ENCODE measurements at places on chromosomes 5 and 9.

- peaks cover 9% of the 10 kb centered on the region for H3K4me1 ChIP-seq
- no peaks in the 10 kb centered on the region for H3K27me3 ChIP-seq
- H3K4me3 ChIP-seq, result no peak overlapping the region
- H3K36me3 ChIP-seq, result no peaks in the 10 kb centered on the region
- peak; percentile 72 for DNase-seq
These were observed 21.2 kb downstream of the GSN start for GRCh38 chr9:121289026-121289771.

DNA sequence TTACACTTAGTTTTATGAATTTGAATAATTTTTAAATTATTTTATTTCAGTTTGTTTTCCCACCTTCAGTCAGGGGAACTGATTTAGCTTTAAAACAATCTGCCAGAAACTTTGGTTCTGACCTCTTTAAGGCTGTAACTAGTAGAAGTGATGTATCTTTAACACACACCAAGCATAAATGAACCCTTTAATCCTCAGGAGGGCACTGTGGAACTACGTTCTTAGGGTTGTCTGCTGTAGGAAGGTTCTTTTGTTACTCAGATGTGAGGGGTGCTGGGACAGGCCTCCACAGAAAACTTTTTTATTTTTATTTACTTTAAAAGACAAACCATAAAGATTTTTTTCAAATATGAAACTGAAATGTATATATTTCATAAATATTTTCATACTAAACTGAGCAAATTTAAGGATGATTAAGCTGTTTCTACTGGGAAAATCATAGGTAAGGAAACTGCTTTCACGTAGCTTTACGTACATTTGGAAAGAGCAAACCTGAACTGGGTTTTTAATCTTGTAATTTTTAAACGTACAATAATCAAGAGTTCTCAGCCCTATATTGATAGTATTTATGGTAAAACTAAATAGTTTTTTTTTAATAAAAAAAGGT lies 5.3 kb downstream of the KLF4 start:
- peak overlapping the region; percentile 12 for H3K4me3 ChIP-seq
- peaks cover 4% of the 10 kb centered on the region for H3K4me1 ChIP-seq

GRCh38 chr5:95728494-95729114 lies 2.5 kb upstream of the RHOBTB3 start:
- peak overlapping the region; percentile 95 for H3K27ac ChIP-seq
- no peaks in the 10 kb centered on the region for H3K27me3 ChIP-seq
- no peak overlapping the region for H3K4me3 ChIP-seq
- DNase-seq, result no peak
- H3K4me1 ChIP-seq, result no peaks in the 10 kb centered on the region

GRCh38 chr5:87061046-87061445 lies 206.6 kb upstream of the RASA1 start:
- H3K27me3 ChIP-seq, result no peaks in the 10 kb centered on the region
- H3K4me3 ChIP-seq, result no peak overlapping the region
- H3K36me3 ChIP-seq, result no peaks in the 10 kb centered on the region
- no peaks in the 10 kb centered on the region for H3K4me1 ChIP-seq

DNA sequence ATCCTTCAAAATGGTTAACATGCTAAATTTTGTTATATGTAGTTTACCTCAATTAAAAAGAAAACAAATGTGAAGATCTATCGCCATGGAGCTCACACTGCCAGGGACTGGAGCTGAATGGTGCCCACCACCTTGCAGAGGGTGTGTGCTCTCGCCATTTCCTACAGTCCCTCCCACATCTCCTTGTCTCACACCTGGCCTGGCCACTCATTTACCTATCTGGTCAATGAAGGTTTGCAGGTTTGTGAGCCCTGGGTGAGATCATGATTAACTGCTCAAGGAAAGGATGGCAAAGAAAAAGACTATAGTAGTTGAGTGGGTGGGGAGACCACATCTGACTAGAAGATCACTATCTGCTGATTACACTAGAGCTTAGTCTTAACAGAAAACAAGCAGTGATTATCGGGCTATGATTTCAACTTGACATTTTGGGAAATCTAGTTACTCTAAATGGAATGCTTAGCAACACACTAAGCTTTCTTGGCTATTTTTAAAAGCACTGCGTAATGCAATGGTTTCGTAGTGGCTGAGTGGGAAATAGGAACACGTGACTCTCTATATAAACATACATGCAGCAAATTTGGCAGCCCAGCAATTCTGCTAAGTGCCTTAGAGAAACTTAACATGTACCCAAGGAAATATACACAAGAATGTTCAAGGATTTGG lies 27.3 kb downstream of the PUM3 start:
- no peak for DNase-seq
- no peaks in the 10 kb centered on the region for H3K36me3 ChIP-seq
- no peaks in the 10 kb centered on the region for H3K4me1 ChIP-seq
- H3K27ac ChIP-seq, result no peak overlapping the region

DNA sequence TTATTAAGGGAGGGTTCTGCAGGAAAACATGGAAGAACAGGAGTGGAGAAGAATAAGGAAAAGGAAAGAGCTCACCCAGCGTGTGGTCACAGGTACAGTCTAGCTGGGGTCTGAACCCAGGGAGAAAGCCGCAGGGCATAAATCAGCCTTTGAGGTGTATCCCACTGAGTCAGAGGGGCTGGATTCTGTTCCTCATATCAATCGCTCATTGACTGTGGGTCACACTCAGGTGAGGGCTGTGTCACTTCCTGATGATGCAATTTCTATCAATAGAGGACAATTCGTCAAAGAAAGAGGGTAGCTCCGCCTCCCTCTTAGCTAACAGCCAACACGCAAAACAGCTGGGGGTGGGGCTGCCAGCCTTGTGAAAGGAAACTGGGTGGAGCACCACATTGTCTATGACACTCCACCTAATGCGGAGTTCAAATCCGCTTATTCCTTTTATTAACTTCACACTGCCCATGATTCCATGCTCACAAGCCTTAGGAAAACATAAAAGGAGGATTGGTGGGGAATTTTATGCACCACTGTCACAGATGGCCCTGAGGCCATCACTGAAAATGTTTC lies 176.2 kb downstream of the ICE1 start:
- H3K27me3 ChIP-seq, result no peaks in the 10 kb centered on the region
- H3K4me1 ChIP-seq, result no peaks in the 10 kb centered on the region
- no peak for DNase-seq
- no peak overlapping the region for H3K4me3 ChIP-seq

DNA sequence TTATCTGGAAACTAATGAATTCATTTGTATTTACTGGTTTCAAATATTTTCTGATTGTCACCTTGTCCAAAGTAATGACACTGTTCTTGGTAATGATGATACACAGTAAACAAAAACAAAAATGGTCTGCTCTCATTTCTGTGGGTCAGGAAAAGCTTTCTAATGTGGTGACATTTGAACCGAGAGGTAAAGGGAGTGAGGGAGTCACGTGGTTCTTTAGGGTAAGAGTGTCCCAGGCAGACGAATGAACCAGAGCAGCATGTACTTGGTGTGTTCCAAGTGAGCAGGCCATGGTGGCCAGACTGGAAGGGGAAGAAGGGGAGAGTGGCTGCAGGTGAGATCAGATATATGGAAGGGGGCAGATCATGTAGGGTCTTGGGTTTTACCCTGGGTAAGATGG lies 247.0 kb upstream of the SLC30A5 start:
- H3K36me3 ChIP-seq, result no peaks in the 10 kb centered on the region
- no peak overlapping the region for H3K4me3 ChIP-seq
- H3K27me3 ChIP-seq, result no peaks in the 10 kb centered on the region
- H3K4me1 ChIP-seq, result no peaks in the 10 kb centered on the region
- DNase-seq, result no peak

GRCh38 chr9:121757281-121757585 lies 105.8 kb downstream of the DAB2IP start:
- no peak overlapping the region for H3K27ac ChIP-seq
- H3K27me3 ChIP-seq, result no peaks in the 10 kb centered on the region
- no peak overlapping the region for H3K4me3 ChIP-seq
- no peaks in the 10 kb centered on the region for H3K36me3 ChIP-seq
- H3K4me1 ChIP-seq, result peaks cover 3% of the 10 kb centered on the region

- H3K36me3 ChIP-seq, result no peaks in the 10 kb centered on the region
- no peak for DNase-seq
- no peak overlapping the region for H3K4me3 ChIP-seq
- peaks cover 4% of the 10 kb centered on the region for H3K4me1 ChIP-seq
- H3K27me3 ChIP-seq, result no peaks in the 10 kb centered on the region
These were observed 5.2 kb downstream of the SH3RF2 start for GRCh38 chr5:145941448-145942130.

DNA sequence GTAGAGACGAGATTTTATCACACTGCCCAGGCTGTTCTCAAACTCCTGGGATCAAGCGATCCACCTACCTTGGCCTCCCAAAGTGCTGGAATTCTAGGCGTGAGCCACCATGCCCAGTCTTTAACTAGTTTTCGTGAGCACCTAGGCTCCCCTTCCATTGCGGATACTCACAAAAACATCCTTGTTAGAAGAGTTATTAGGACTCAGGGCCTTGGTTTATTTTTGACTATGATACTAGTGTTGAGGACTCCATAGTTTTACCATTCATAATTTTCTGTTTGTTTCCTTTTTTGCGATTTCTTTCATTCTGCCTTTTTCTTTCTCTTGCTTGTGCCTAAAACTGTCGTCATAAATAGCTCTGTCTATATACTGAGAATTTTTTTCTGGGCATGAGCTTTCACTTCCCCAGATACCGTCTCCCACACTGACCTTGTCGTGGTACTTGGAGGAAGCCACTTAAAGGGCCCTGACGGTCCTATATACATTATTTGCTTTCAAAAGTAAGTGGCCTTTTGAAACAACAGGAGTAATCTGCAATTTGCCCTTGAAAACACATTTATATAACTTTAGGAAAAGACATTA lies 5.2 kb downstream of the F2R start:
- no peak overlapping the region for H3K4me3 ChIP-seq
- H3K27me3 ChIP-seq, result no peaks in the 10 kb centered on the region
- no peak overlapping the region for H3K27ac ChIP-seq
- DNase-seq, result no peak
- H3K36me3 ChIP-seq, result no peaks in the 10 kb centered on the region

DNA sequence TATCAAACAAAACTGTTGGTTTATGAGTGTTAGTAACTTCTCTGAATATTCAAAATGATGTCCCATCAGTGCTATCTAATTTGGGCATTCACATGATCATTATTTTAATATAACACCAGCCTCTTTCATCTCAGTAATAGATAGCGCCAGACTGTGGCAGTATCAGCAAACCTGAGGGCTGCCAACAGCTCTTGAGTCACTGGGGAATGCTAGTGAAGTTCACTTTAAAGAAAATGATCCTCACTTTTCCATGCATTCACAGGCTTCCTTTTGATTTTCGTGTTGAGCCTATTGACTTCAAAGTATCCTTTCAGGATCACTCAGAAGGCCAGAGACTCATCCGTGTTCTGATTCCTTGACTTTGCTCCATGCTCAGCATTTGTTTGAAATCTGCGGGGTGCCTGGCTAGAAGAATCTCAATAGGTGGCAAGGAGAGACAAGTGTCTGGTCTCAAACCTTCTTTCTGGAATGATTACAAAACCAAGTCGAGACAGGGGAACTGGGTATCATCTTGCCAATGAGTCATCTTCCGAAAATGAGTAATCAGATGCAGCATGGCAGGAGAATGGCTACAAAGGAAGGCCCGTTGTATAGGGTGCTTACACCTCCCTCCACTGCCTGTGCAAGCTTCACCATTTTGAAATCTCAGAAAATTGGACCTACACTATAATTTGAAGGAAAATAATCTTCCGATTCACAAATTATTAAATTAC lies 509.1 kb downstream of the RASEF start:
- H3K27ac ChIP-seq, result no peak overlapping the region
- H3K4me3 ChIP-seq, result no peak overlapping the region
- no peaks in the 10 kb centered on the region for H3K4me1 ChIP-seq
- no peaks in the 10 kb centered on the region for H3K27me3 ChIP-seq
- H3K36me3 ChIP-seq, result no peaks in the 10 kb centered on the region
- DNase-seq, result no peak

GRCh38 chr5:109281136-109281690 lies 128.6 kb downstream of the PJA2 start:
- no peak overlapping the region for H3K27ac ChIP-seq
- H3K4me3 ChIP-seq, result no peak overlapping the region
- no peaks in the 10 kb centered on the region for H3K4me1 ChIP-seq
- no peaks in the 10 kb centered on the region for H3K36me3 ChIP-seq
- no peaks in the 10 kb centered on the region for H3K27me3 ChIP-seq

- no peak overlapping the region for H3K4me3 ChIP-seq
- H3K36me3 ChIP-seq, result no peaks in the 10 kb centered on the region
- H3K27me3 ChIP-seq, result no peaks in the 10 kb centered on the region
- no peaks in the 10 kb centered on the region for H3K4me1 ChIP-seq
- no peak for DNase-seq
These were observed 112.3 kb upstream of the NR3C1 start for GRCh38 chr5:143515829-143516228.

DNA sequence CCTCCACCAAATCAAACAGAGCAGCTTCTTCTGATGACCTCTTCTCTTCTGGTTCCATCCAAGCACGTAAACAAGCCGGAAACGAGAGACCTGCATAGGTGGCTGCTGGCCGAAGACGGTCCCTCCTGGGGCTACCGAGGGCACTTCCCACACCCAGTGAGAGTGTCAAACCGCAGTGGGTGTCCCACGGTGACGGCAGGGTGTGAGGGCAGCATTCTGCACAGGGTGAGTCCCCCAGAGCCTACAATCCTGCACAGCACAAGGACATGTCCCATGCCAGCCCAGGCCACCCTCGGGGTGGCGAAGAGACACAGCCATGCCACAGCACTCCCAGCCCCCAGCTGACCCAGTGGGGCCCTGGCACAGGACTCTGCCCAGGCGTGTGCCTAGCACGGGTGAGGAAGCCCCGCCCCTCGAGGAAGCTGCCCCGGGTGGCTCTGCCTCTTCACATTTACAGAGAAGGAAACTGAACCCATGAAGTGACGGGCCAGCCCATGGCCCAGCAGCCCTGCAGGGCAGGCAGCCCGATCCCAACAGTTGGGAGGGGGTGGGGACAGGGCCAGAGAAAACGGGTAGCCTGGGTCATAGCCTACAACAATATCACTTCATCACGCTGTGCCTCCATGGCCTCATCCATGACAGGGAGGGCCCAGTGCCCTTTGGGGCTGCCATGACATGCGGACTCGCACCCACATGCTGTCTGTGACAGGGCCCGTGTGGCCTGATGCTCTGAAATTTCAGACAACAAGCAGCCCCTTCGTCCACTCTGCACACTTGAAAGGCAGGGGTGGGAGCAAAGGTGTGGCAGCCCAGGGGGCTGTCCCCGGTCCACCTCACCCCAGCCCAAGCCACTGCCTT lies 43.2 kb downstream of the SEMA4D start:
- H3K4me3 ChIP-seq, result no peak overlapping the region
- no peak overlapping the region for H3K27ac ChIP-seq
- no peaks in the 10 kb centered on the region for H3K36me3 ChIP-seq
- no peak for DNase-seq
- no peaks in the 10 kb centered on the region for H3K27me3 ChIP-seq

DNA sequence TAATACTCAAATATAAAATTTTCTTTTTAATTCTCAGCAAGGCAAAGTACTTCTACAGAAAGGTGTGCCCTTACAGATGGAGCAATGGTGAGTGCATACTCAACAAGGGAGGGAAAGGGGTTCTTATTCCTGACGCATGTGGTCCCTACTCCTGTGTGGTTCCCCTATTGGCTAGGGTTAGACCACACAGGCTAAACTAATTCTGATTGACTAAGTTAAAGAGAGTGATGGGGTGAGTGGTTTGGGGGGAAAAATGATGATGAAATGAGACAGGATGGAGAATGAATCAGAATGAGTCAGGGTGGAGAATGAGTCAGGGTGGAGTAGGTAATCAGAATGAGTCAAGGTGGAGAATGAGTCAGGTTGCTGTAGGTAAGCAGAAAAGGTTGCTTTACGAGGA lies 22.9 kb upstream of the HMGCS1 start:
- H3K27me3 ChIP-seq, result no peaks in the 10 kb centered on the region
- H3K4me3 ChIP-seq, result no peak overlapping the region
- H3K36me3 ChIP-seq, result no peaks in the 10 kb centered on the region
- DNase-seq, result no peak

Measured in prostate gland (tissue), 2 donors.